Stimulated activated CD4-positive, alpha-beta T cell treated with anti-CD3 and anti-CD28 coated beads, Interleukin-1b, Interleukin-23, amount 100 ng/mL, for 1 hour (primary cell): ENCODE measurements at places on chromosomes 5 and 9.

DNA sequence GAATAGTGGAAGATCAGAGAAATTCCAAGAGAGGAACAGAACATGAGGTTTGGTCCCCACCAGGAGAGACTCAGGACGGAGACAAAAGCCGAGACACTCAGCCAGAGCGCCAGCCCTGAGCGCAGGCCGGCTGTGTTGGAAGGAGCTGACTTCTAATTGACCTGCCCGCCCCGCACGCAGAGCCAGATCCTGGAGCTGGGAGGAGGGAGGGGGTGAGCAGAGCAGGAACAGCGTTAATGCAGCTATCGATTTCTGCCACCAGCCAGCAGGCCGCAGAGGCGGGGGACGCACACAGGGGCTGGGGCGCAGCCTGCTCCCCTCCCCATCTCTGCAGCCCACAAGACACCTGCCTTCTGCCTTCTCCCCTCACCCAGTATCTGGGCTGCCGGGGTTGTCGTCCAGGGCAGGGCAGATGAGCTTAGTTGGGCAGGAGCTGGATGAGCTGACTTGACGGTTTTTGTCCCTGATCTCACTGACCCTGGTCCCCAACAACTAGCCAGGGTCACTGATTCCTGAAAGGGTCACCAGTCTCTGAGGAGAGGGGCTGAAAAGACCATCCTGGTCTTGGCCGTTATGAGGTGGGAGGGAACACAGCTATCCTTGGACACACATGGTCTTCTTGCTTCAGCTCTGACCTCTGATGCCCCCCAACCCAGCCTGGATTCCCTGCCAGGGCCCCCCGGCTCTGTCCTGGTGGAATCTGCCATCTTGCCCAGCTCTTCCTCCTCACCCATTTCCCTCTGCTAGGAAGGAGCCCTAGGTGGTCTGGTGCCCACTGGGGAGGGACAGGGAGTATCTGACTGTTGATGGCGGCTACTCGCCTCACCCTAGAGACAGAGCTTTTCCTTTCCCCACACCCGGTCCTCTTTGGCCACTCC lies 29.8 kb downstream of the CXXC5 start:
- no peak for DNase-seq

DNA sequence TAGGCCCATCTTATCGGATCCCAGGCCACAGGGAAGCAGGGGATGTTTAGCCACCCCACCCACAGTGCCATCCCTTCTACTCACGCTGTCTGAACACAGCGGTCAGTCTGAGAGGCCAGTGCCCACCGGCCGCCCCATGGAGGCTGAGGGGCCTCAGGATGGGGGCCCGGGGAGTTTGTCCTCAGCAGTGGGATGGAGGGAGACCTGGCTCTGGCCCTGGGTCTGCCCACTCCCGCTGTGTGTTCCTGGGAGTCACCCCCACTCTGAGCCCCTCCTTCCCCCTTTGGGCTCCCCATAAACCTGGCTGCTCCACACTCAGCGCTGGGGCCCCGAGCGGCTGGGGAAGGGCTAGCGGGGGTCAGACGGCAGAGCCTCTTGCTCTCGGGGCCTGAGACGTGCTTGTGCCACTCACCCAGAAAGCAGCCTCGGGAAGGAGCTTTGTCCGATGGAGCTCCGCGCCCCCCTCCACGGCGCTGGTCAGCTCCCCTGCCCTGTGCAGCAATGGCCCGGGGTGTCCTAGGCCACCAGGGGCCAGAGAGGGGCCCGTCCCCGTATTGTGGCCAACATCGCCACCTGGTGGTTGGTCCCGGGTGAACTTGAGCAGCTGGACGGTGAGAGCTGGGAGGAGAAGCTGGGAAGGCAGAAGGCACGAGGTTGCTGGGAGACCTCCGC lies 10.9 kb upstream of the LAMC3 start:
- DNase-seq, result no peak

DNA sequence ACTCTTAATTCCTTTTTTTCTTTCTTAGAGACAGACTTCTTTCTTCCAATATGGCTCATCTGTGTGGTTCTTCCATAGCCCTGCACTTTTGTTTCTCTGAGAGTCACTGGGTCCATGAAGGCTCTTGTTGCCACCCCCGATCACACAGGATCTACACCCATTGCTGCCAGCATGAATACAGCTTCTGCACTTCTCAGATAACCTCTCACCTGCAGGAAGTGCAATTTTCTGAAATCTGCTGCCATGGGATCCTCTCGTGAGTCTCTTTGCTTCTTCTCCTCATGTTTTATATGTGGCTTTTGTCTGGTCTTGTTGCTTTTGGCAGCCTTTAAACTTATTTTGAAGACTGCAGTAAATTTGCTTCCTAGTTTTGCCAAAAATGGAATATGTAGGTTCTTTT lies 171.2 kb downstream of the TMEM167A start:
- no peak for DNase-seq

DNA sequence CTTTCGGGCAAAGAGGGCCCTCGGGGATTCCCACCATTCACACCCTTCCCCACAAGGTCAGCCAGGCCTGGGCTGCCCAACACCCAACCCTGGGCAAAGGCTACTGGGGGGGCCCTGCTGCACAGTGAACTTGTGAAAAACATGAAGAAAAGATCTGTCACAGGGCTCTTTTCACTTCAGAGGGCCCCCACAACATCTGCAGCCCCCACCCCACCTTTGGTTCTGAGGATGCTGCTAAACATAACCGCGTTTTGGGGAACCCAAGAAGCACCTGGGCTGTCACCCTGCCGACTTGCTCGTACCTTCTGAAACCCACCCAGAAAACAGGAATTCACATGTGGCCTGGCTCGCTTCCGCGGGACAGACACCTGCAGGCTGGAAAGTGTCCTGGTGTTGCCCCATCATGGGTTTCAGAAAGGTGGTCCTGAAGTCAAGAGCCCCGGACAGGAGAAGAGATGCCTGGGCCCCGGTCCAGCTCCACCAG lies 29.3 kb downstream of the B4GALT1 start:
- no peak for DNase-seq

DNA sequence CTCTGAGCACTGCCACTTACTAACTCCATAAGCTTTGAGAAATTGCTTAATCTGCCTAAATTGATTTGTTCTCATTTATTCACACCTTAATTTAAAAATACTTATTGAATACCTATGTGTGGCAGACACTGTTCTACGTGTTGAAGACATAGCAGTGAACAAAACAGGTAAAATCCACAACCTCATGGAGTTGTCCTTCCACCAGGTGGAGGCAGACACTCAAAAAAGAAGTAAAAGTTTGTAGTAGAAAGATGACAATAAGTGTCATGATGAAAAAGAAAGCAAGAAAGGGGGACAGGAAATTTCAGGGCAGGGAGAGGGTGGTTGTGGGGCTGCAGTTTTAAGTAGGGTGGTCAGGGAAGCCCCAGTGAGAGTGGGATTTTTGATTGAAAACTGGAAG lies 94.9 kb downstream of the SREK1 start:
- DNase-seq, result no peak

GRCh38 chr5:142206801-142207200 lies 98.2 kb downstream of the NDFIP1 start:
- no peak for DNase-seq
